ENCODE measurements at places on chromosomes 6 and 20.

GRCh38 chr20:38383147-38383546 lies 36.9 kb downstream of the LBP start:
- DNase-seq: no peak

DNA sequence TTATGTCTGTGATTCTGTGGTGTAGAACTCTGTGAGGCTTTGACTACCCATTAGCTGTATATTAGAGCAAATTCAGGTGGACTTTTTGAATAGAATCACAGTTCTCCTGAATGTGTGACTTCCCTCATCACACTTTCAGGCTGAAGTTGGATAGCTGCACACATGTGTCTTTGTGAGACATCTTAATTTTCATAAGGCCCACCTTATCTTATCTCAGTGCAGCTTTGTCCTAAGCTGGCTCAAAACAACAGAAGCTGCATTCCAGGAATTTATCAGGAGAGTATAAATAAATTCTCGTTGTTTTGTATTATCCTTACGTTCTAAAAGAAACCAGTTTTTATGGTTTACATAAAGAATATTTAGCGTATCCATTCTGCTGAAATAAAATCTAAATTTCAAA lies 26.2 kb upstream of the SLC35D3 start:
- no peak for DNase-seq

- no peak for DNase-seq
These were observed 11.8 kb upstream of the BPIFB6 start for GRCh38 chr20:33019465-33020277.

GRCh38 chr6:33589731-33590530 lies 9.9 kb upstream of the BAK1 start:
- DNase-seq: peak; percentile 65

DNA sequence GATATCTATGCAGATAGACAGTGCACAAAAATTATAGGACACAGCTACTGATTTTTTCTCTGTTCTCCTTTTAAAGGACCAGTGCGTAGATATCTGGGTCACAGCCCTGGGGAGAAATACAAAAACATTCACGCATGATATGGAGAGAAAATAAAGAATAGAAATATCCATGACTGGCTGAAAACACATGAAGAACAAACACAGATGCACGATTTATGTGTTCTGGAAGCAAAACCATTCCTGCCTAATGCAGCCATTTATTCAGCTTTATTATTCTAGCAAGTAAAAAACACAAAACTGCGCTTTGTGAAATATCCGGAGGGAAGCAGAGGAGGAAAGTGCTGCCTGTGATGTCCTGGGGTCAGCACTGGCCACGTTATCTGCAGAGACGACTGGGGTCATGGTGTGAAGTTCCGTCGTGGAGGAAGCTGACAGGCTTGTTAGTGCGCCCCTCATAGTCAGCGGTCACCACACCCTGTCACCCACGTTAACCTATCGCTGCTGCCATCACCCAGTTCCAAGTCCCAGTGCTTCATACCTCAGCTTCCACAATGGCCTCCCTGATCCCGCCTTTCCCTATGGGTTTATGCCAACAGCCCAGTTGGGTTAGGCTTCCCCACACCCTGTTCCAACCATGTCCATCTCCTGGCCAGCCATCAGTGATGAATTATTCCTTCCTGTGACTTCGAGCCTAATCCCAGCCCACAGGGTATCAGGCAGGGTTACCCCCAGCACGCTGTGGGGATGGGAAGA lies 86.6 kb upstream of the RPS6KA2 start:
- no peak for DNase-seq

- no peak for DNase-seq
These were observed 171.2 kb upstream of the SUPT3H start for GRCh38 chr6:45548657-45549515.

- DNase-seq: no peak
These were observed 18.5 kb downstream of the BTBD3 start for GRCh38 chr20:11936157-11936556.

- DNase-seq: no peak
These were observed 59.0 kb downstream of the SLC23A2 start for GRCh38 chr20:4942331-4942730.

- no peak for DNase-seq
These were observed 25.6 kb downstream of the DHX35 start for GRCh38 chr20:38987777-38988176.

DNA sequence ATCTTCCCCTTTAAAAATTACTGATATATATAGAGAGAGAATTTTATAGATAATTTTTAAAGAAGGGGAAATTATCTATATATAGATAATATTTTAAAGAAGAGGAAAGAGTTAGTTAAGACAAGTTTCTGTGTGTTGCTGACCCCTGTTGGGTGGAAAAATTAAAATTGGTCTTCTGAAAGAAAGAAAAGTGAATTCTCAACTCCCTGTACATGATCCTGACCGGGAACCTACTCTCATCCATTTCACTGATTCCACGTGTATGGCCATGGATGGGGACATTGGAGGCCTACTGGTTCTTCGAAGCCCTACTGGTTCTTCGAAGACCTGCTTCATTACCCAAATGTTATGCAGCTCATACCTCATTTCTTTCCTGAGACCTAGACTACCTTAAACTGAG lies 53.0 kb upstream of the TCF21 start:
- no peak for DNase-seq

DNA sequence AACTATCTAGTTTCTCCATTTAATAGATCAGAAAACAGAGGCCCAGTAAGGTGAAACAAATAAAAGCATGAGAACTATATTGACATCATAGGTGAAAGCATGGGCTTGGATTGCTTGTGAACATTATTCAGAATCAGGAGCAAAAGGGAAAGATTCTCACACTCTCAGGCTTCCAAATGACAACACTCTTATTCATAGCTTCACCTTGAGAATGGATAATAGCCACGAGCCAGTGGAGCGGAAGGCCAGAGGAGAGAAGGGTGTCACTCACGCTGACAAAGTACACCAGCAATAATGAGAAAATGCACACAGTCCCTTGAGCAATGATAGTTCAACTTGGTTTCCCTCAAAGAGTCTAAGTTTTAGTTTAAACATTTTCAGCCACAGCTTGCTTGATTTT lies 339.0 kb downstream of the TPBG start:
- no peak for DNase-seq

DNA sequence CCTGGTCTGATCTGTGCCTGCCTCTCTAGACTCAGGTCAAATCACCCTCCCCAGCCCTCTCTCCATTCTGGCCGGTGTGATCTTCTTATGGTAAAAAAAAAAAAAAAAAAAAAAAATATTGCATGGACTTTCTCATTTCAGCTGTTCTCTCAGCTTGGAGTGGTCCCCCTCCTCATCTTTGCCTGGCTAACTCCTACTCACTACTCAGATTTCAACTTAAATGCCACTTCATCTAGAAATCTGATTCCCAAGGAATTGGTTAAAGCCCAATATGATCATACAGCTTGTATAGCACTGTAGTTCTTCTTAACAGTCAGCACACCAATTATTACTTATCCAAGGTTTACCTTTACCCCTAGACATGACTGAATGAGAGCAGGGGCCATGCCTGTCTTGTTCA lies 105.9 kb upstream of the CARMIL1 start:
- no peak for DNase-seq

DNA sequence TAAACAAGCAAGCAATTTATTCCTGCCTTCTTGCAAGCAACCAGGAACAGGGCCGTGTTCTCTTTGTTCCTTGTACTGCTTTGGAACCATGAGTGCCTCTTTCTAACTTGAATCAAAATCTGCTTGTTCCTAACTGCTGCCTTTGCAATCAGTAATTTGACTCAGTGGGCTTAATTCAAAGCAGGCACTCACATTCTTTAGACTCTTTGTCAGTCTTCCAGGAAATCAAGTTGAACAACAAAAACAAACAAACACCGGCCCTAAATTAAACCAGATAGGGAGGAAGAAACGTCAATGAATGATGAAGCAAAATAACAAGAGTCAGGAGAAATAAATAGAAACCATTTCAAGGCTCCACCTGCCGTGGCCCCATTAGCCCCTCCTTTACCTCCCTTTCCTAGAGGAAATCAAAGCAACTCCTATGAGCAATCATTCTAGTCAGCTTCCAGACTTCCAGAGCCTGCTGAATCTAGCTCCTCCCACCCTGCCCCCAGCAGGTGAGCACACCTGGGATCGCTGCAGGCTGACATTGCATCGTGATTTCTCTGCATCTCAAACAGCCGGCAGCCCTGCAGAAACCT lies 582.2 kb upstream of the FLRT3 start:
- DNase-seq: no peak

GRCh38 chr6:56033401-56033800 lies 158.0 kb upstream of the BMP5 start:
- DNase-seq: peak; percentile 57

DNA sequence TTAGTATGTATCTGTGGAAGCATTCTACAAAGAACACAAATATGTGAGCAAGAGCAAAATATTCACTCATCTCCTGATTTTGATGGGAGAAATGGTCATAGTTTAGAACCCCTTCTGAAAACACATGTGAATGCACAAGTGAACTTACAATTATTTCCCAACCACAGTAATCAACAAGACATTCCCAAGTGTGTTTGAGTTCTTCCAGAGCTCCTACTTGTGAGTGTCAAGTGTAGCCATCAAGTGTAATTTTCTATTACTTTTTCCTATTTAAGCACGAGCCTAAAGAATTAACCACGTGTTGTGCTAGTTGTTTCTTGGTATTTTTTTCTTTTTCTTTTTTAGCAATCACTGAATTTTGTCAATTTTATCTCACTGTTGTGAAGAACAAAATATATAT lies 402.3 kb downstream of the NKAIN2 start:
- no peak for DNase-seq

- no peak for DNase-seq
These were observed 52.1 kb upstream of the DSP start for GRCh38 chr6:7489376-7489775.

GRCh38 chr6:82118150-82118562 lies 129.4 kb downstream of the IBTK start:
- peak; percentile 25 for DNase-seq

DNA sequence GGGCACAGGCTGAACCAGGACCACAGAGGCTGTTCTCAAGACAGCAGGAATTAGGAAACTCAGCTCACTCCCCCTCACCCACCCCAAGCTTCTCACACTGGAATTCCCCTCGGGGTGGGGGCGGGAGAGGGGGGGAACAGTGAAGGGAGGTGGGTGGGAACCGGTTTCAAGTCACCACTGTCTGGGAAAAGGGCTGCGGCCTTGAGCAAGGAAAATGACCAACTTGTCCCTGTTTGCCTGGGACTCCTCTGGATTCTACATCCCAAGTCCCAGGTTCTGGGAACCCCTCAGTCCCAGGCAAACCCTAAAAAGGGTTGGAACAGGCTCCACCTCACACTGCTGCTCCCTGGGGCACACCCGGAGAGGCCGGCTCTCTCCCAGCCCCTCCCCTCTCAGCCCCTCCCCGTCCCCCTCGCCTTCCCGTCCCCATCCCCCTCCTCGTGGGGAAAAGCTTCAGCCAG lies 230.7 kb downstream of the TFAP2C start:
- no peak for DNase-seq

- DNase-seq: no peak
These were observed 18.8 kb downstream of the HLA-E start for GRCh38 chr6:30507849-30508827.

DNA sequence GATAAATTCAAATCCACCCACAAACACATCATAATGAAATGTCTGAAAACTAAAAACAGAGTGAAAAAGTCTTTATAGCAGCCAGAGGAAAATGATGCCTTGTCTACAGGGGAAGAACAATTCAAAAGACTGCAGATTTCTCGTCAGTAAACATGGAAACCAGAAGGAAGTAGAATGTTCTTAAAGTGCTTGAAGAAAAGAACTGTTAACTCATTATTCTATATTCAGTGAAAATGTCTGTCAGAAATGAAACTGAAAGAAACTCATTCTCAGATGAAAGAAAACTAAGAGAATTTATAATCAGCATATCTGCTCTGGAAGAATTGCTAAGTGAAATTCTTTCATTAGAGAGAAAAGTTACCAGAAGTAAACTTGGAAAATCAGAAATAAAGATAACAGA lies 416.1 kb downstream of the TBC1D32 start:
- DNase-seq: no peak

- DNase-seq: no peak
These were observed 37.4 kb upstream of the HCRTR2 start for GRCh38 chr6:55136916-55137315.

- DNase-seq: peak; percentile 71
These were observed 88.2 kb downstream of the TCP11 start for GRCh38 chr6:35052694-35053565.

- DNase-seq: peak; percentile 77
These were observed 69.0 kb downstream of the SLC22A3 start for GRCh38 chr6:160417146-160417545.

DNA sequence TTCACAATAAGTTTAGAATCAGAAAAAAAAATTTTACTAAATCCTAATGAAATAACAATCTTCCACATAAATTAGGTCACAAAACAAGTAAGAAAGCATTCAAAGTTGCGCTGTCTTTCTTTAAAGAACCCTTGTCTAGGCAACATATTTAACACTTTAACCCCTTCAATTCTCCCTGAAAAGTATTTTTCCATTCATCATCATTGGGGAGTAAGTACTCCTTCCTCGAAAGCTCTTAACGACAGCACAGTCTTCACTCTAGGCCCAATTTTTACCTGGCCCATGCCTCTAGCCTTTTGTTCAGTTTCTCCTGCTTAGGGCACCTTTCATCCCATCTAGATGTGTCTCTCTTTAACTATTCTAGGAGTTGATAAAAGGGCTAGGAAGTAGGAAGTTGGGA lies 2.6 kb downstream of the TSPYL1 start:
- no peak for DNase-seq

DNA sequence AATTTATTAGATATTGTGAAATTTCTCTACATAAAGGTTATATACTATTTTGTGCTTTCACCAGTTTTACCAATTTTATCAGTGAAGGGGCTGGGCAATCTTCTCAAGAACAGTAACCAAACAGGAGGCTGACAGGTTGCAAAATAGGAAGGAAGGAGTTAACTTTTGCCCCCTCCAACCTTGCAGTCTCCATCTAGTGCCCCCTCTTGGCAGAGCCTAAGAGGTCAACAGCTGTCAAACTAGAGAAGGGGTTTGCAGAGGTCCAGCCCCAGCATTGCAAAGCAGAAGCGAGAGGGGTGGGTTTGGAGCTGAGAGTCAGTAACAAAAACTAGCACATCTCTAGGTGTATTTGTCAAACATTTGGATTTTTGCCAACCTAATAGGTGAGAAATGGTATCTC lies 391.0 kb downstream of the CDC5L start:
- DNase-seq: no peak

DNA sequence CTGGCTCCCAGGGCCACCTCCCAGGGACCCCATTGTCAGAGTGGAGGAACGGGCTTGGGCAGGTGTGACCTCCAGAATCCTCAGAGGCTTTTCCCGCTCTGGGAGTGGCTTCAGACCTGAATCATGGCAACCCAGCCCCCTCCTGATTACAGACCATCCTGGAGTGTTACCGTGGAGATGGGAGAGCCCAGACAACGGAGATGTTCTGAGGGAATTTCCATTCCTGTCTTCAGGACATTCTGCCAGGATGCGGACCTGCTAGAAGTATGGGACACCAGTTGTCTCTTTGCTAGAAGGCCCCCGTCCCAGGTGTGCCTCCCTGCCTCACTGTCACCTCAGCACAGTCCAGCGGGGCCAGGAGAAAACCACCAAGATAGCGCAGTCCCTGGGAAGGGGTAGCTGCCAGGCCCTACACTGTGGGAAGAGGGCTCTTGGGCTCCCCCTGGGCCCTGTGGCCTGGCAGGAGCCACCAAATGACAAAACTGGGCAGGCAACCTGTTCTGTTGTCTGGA lies 109.9 kb downstream of the PSMB1 start:
- DNase-seq: no peak

- no peak for DNase-seq
These were observed 24.9 kb downstream of the SLC22A23 start for GRCh38 chr6:3431994-3432393.
